ENCODE measurements at places on chromosomes 5 and 9.

DNA sequence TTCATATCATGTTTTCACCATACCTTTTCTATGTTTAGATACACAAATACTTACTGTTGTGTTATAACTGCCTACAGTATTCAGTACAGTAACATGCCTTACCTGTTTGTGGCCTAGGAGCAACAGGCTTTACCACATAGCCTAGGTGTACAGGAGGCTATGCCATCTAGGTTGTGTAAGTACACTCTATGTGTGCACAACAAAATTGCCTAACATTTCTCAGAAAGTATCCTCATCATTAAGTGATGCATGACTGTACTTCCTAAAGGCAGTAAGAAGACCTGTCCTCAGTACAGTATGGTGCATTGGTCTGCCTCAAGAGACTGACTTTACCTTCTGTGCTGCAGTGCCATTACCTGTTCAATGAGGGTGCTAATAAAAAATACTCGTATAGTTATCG, 7.9 kb downstream of the TXN start:
- no peak for DNase-seq

DNA sequence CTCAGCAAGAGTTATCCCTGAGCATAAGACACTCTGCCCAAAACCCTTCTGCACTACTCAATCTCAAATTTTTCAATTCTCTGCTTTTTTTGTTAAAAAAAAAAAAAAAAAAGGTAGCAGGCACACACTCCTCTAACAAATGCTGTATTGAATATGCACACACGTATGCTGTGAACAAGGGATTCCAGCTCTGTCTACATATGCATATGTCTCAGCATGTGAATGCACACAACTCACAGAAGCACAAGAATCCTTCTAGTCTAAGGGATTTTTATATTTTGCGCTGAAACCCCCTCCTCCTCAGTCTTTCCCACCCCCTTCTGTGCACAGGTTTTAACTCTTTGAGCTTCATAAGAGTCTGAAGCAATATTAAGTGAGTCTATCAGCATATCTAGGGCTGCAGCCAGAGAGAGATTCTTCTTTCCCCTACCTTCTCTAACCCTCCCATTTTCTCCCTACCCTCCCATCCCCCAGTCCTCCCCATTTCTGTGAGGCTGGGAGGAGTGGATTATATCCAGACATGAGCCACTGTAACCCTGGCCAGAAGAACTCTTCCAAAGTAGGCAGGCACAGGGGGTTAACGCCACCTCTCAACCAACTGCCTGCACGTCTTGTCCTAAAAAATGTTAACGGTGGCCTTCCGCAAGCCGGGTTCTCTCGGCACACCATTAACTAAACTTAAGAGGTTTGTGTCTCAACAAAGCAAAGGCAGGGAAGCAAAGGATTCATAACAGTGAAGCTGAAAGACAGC, 1.0 kb downstream of the GABRB2 start:
- DNase-seq: no peak

DNA sequence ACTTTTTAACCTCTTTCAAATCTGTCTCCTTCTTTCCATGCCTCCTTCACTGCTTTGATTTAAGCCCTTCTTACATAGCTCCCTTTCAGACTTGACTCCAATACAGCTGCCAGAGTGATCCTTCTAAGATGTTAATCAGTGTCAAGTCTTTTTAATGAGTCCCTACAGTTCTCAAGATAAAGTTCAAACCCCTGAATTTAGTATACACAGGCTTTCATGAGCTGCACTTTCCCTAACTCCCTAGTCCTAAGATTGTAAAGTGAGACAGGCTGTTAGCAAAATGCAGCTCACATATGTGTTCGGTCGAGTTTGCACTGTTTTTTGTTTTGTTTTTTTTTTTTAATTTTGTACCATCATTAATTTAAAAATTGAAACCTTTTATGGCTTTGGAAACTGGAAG, 190.4 kb upstream of the VCAN start:
- no peak for DNase-seq

DNA sequence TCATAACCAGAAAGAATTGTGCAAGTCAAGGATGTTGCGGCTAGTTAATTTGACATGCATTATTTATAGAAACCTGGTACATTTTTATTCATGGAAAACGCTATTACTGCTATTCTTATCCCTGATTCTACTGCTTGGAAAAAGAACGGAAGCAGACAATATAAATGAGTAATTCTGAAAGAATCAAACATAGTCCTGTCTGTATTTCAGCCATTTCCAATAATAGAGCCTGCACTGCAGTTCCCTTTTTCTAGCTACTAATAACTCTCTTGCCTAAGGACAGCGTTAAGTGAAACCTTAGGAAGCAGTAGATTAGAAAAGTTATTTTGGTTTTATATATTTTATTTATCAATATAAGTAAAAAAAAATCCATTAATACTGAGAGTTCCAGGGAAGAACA, 414.9 kb downstream of the CYLC2 start:
- DNase-seq: no peak

DNA sequence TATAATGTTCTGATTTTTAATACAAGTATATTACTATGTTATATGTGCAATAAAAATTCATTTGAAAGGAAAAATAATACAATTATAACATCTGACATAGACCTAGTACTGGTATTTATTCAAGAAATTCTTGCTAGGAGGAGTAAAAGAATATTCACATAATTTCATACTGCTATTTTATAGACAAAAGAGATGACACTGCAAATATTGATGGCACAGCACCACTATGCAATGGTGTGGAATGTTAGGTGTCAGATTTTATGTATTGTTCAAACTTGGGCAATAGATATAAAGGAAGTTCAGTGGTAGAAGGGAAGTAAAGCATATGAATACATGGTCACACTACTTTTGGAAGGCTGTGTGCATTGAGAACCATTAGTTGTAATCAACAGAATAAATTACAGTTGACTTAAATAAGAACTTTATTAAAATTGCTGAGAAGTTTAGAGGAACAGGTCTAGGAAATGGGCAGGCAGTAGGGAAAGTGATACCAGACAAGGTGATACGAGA, 143.9 kb downstream of the OR2K2 start:
- no peak for DNase-seq

DNA sequence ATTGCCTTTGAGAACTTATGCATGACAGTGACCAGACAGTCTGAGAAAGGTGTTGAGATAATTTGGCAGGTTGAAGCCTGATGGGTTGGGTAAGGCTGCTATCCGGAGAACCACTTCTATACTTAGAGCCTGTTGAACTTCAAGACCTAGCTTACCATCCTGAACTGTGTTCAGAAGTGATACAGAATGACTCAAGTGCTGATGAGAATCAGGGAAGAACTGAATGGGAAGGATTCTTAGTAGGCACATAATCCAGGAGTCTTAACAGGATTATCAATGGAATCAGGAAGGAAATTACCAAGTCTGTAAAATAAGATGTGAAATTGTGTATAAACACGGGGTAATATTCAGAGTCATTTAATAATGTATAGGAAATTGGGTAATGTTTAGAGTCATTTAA, 9.0 kb upstream of the PAPPA start:
- DNase-seq: no peak

DNA sequence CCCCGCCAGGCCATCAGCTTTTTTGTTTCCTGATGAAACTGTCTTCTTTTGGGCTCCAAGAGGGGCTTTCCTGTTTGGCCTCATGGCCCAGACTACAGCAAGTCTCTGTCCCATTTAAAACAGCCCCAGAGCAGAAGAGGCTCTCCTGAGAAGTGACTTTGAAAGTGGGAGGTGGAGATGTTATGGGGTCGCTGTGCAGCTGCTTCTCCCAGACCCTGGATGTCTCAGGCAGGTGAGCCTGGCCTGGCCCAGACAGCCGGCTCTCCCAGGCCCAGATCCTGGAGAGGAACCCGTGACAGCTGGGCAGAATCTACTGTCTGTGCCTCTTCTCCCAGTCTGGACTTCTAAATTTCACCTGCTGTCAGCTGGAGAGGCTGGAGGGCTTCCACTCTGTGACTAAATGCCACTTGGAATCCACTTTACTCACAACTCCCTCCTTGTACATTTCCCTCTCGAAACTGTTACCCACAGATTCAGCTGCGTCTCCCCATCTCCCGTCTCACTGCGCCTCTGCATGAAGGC, 20.6 kb downstream of the FAM78A start:
- no peak for DNase-seq

DNA sequence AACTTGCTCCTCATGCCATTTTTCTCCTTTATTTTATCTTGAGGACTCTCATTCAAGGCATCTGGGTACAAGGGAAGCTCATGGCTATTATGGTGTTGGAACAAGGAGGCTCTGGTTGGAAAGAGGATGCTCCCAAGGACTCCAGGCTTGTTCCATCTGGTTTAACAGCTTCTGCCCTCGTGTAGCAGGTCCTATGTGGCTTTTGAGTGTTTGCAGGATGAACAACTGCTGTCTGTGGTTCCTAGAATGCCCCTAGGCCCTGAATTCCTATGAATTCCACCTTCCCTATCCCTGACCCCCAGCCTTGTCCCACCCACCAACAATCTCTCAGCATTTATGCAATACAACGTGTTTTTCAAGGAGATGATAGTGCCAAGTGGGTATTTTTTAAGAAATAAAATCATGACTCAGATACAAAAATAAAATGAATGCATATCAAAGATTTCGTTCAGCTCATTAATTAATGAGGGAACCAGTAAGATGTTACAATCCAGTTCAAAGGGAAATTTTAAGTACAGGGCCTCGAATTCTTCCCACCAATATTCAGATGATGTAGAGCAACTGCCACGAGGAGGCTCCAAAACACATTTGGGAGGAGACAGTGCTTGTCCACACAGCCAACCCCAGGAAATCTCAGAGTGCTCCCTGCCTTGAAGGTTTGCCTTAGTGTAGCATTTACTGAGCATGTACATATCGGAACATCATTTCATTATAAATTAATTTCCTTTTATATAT, 182.0 kb downstream of the MUSK start:
- DNase-seq: no peak

GRCh38 chr9:88988796-88989641, 2.2 kb upstream of the S1PR3 start:
- DNase-seq: no peak

DNA sequence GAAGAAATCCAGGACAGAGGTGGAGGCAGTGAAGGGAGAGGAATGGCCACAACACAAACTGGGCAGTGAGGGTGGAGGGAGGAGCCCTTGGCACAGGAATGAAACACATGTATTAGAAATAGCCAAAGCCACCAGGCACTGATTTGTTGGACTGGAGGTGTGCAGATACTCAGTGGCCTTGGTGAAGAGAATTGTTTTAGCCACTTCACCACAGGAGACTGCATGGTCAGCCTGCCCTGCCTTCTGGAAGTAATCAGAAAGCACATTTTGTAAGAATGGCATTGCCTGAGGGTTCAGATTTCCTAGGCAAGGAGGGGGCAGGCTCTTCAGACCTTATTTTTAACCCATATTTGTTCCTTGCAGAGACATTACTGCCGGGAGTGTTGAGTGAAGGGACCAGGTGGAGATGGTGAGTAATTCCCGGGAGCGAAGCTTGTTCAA, 2.2 kb downstream of the SGCD start:
- DNase-seq: no peak
